H1 (cell line): ENCODE measurements at places on chromosomes 3 and 15. TPM values are rescaled to one million over a fixed set of nuclear protein-coding genes. Genes with fewer than 3 reads are reported as not detected.

- H3K27me3 ChIP-seq, result no peaks in the 10 kb centered on the region
- H3K4me3 ChIP-seq, result no peak overlapping the region
- H3K4me1 ChIP-seq, result no peaks in the 10 kb centered on the region
- DNase-seq, result peak; percentile 35
These were observed 60.0 kb upstream of the SMAD3 start for GRCh38 chr15:67005294-67005996.

DNA sequence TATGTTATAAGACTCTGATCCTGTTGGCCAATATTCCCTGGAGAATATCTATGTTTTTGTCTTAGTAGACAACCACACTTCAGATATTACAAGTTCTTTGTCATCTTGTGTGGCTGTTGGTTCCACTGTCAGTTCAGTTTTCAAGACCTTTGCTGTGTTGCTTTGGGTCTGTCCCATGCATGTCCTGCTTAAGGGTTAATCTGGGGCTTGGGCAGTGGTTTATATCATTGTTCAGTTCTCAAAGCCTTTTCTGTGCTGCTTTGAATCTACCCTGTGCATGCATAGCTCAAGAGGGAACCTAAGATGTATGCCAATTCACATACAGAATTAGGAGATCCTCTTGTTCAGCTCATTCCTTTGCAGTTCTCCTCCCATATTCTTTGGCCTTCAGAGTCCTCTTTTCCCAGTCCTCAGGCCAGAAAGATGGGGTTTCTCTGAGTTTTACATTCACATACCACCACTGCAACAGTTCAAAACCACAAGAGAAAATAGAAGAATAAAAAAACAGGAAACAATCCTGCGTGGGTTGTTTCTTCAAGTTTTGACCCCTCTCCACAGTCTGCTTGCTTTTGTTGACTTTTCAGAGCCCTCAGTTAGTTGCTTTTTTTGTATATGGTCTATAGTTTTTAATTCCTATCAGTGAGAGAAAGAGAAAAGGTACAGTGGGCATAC, 21.6 kb downstream of the BUB1B start:
- no peaks in the 10 kb centered on the region for H3K27me3 ChIP-seq
- H3K36me3 ChIP-seq, result peaks cover 70% of the 10 kb centered on the region
- H3K27ac ChIP-seq, result no peak overlapping the region
- H3K4me1 ChIP-seq, result no peaks in the 10 kb centered on the region

DNA sequence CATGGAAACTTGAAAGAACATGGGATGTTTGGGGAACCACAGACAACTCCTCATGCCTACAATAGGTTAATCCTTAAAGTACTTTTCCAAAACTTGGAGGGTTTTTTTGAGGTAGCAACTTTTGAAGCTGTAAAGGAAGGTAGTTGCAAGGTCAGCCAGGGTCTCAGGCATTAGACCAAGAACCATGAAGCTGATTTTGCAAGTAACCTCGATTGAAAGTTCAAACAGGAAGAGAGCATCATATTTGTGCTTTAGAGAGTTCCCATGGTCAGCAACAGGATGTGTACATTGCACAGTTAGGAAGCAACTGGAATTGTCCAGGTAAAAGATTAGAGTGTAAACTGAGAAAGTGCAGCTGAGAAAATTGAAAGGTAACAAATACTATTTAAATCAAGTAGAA, 199.8 kb upstream of the NR2F2 start:
- H3K4me1 ChIP-seq, result no peaks in the 10 kb centered on the region
- no peaks in the 10 kb centered on the region for H3K27me3 ChIP-seq
- no peak overlapping the region for H3K27ac ChIP-seq
- no peaks in the 10 kb centered on the region for H3K36me3 ChIP-seq
- no peak for DNase-seq

GRCh38 chr3:67516496-67516895, 137.9 kb downstream of the SUCLG2 start:
- H3K4me1 ChIP-seq, result 0 out of 2 replicates have a peak, but pooled peaks cover 3% of the 10 kb centered on the region
- H3K27ac ChIP-seq, result no peak overlapping the region
- no peaks in the 10 kb centered on the region for H3K36me3 ChIP-seq
- H3K4me3 ChIP-seq, result no peak overlapping the region

GRCh38 chr3:66789580-66790237, 208.4 kb upstream of the KBTBD8 start:
- H3K27me3 ChIP-seq, result no peaks in the 10 kb centered on the region
- H3K4me1 ChIP-seq, result no peaks in the 10 kb centered on the region
- DNase-seq, result no peak
- H3K27ac ChIP-seq, result no peak overlapping the region
- no peak overlapping the region for H3K4me3 ChIP-seq
- no peaks in the 10 kb centered on the region for H3K36me3 ChIP-seq

GRCh38 chr3:133944641-133945380, 49.1 kb upstream of the RAB6B start:
- no peak for DNase-seq
- H3K4me3 ChIP-seq, result no peak overlapping the region
- peaks cover 11% of the 10 kb centered on the region; the same call in 1 of the 2 replicates for H3K4me1 ChIP-seq
- H3K27me3 ChIP-seq, result no peaks in the 10 kb centered on the region
- no peaks in the 10 kb centered on the region for H3K36me3 ChIP-seq
- H3K27ac ChIP-seq, result no peak overlapping the region

DNA sequence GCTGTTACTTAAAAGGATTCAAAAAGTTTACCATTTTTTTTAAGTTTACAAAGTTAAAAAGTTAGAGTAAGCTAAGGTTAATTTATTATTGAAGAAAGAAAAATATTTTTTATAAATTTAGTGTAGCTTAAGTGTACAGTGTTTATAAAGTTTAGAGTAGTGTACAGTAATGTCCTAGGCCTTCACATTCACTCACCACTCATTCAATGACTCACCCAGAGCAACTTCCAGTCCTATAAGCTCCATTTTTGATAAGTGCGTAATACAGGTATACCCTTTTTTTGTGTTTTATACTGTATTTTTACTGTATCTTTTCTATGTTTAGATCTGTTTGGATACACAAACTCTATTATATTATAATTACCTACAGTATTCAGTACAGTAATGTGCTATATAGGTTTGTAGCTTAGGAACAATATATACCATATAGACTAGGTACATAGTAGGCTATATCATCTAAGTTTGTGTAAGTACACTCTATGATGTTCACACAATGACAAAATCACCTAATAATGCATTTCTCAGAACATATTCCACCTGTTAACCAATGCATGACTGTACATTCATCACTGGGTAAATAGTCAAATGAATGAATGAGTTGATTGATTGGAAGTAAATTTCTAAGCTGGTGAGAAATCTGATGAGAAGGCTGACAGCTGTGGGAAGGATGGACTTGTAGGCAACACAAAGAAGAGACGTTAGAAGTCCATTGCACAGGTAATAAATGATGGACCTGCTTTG, 95.2 kb upstream of the CDIN1 start:
- no peaks in the 10 kb centered on the region for H3K4me1 ChIP-seq
- H3K27ac ChIP-seq, result no peak overlapping the region

DNA sequence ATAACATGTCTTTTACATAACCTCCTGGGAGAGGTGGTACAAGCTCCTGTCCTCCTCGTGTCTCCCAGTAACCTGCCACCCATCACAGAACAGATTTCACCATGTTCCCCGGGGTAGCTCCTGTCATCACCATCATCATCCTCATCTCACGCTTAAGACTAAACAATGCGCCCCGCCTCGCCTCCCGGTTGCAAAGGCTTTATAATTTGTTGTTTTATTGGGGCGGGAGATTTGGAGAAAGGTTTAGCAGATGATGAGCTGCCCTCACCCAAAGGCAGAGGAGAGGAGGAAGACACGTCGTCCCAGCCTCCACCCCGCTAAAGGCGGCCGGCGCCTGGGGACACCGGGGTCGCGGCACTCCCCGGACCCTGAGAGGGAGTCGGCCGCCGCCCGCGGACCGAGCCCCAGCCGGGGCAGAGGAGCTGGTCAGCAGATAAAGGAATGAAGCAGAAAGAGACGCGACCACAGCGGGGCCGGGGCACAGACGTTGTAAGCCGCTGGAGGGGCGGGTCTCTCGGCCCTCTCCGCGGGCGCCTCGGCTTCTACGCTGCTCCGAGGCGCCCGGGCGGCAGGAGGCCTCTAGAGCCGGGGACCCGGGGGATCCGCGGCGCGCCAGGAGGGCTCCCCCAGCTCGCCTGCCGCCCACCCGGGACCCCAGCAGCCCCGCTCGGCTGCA, 589 bp downstream of the HERC1 start:
- no peaks in the 10 kb centered on the region; the same call in 1 of the 2 replicates for H3K4me1 ChIP-seq
- H3K27me3 ChIP-seq, result no peaks in the 10 kb centered on the region
- 0 out of 2 replicates have a peak overlapping the region, but pooled peaks have one; percentile 26 for H3K27ac ChIP-seq
- peak overlapping the region; percentile 74 for H3K4me3 ChIP-seq
- DNase-seq, result peak; percentile 56

- no peak overlapping the region for H3K27ac ChIP-seq
- H3K4me1 ChIP-seq, result 0 out of 2 replicates have a peak, but pooled peaks cover 2% of the 10 kb centered on the region
- H3K36me3 ChIP-seq, result no peaks in the 10 kb centered on the region
- H3K4me3 ChIP-seq, result no peak overlapping the region
- DNase-seq, result no peak
These were observed 841.4 kb upstream of the NR2F2 start for GRCh38 chr15:95489103-95489502.

DNA sequence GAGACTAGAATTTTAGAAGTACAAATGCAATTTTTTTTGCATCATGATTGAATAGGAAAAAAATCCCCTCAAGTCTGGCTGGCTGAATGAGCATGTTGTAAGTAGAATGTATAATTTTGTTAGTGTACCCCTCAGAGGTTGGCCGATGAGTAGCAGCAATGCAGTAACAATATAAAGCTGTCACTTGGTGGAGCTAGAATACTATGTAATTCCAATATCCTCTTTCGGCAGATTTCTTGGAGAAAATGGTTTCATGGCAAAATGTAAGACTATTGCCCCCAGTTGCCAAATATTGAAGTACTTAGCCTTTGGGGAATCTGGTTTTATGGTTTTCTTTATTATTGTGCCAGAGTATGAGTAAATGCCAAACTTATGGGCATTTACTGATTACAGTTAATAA, 39.8 kb upstream of the SGO1 start:
- H3K27me3 ChIP-seq, result no peaks in the 10 kb centered on the region
- H3K36me3 ChIP-seq, result no peaks in the 10 kb centered on the region
- H3K4me1 ChIP-seq, result peaks cover 3% of the 10 kb centered on the region
- no peak overlapping the region for H3K27ac ChIP-seq
- no peak overlapping the region for H3K4me3 ChIP-seq

GRCh38 chr3:38634111-38634510, 15.4 kb downstream of the SCN5A start:
- no peak overlapping the region for H3K27ac ChIP-seq
- H3K4me1 ChIP-seq, result peaks cover 32% of the 10 kb centered on the region
- H3K36me3 ChIP-seq, result no peaks in the 10 kb centered on the region
- DNase-seq, result no peak

DNA sequence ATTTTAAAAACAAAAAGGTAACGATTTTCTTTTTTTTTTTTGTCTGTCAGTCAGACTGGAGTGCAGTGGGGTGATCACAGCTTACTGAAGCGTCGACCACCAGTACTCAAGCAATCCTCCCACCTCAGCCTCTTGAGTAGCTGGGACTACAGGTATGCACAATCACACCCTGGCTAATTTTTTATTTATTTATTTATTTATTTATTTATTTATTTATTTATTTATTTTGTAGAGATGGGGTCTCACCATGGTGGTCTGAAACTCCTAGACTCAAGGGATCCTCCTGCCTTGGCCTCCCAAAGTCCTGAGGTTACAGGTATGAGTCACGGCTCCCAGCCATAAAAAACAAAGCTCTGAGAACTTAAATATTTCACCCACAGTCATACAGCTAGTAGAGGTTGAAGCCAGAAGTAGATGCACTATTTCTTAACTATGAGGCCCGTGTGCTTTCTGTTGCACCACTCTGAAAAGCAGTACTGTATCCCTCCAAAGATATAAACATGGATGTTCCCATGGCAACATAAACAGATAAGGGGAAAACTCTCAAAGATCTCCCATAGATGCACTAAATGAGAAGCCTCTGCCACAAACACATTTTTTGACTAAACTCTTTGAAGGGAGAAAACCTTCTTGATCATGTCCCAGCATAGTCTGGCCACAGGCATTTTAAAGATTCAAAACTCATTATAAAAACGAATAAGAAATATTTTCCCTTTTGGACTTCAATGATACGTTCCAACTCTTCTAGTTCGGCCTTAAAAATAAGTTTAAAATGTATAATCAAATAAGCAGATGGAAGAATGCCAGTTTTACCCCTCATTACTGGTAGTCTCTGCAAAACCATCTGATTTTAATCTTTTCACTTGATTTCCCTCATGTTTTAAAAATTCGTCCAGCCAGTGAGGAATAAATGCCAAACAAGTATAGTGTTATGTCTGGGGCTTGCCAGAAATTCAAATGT, 162.3 kb upstream of the ARHGEF26 start:
- H3K27me3 ChIP-seq, result no peaks in the 10 kb centered on the region
- H3K4me1 ChIP-seq, result no peaks in the 10 kb centered on the region
- H3K36me3 ChIP-seq, result no peaks in the 10 kb centered on the region

GRCh38 chr15:34620814-34621213, 37.4 kb upstream of the GOLGA8B start:
- no peak overlapping the region for H3K27ac ChIP-seq
- H3K27me3 ChIP-seq, result no peaks in the 10 kb centered on the region
- no peaks in the 10 kb centered on the region for H3K4me1 ChIP-seq
- no peak overlapping the region for H3K4me3 ChIP-seq
- no peak for DNase-seq

- H3K27me3 ChIP-seq, result no peaks in the 10 kb centered on the region
- no peak for DNase-seq
- H3K27ac ChIP-seq, result peak overlapping the region; percentile 61
- peaks cover 22% of the 10 kb centered on the region for H3K4me1 ChIP-seq
These were observed 26.5 kb downstream of the IQGAP1 start for GRCh38 chr15:90414408-90415028.

GRCh38 chr3:16604887-16605602, at the start of gene DAZL:
Gene DAZL, minus strand, starts transcription at chr3:16605423. Its CDS starts 218 bp downstream, at chr3:16605205.
- H3K36me3 ChIP-seq, result peaks cover 13% of the 10 kb centered on the region; the same call in 1 of the 2 replicates
- no peaks in the 10 kb centered on the region for H3K4me1 ChIP-seq
- H3K4me3 ChIP-seq, result no peak within 1 kb of the TSS
- H3K27me3 ChIP-seq, result no peaks in the 10 kb centered on the region
- H3K27ac ChIP-seq, result no peak within 1 kb of the TSS

DNA sequence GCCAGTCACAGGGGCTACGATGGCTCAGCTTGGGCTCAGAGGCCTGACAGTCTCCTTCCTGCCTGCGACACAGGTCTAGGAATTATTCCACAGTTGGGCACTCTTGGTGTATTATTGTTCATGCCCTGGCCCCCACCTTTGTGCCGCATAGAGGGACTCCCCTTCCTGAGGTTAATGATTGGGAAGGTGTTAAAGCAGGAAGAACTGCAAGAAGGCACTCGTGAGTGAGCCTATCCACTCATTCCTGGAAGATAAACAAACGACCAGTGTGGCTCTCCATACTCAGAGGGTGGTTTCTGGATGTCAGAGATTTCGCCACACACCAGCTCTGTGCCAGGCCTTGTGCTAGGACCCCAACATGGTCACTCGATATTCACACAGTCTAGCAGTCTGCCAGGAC, 12.3 kb downstream of the LIPC start:
- no peaks in the 10 kb centered on the region for H3K27me3 ChIP-seq
- H3K4me1 ChIP-seq, result peaks cover 15% of the 10 kb centered on the region
- no peak overlapping the region for H3K4me3 ChIP-seq
- H3K27ac ChIP-seq, result no peak overlapping the region

The CAMP gene
- total RNA-seq, result not detected in 2 replicates

The SOX2 gene
- 247 and 260 TPM in 2 replicates for total RNA-seq

The CAND2 gene
- 8.7 and 11.2 TPM in 2 replicates for total RNA-seq

The NR2E3 gene
- total RNA-seq, result 0.40 and 0.56 TPM in 2 replicates

The TM4SF4 gene
- not detected in 2 replicates for total RNA-seq

The RFX7 gene
- total RNA-seq, result 40.9 and 41.9 TPM in 2 replicates

The SLC28A1 gene
- total RNA-seq, result not detected in 2 replicates

The ANKRD28 gene
- total RNA-seq, result 61.4 and 61.7 TPM in 2 replicates

The FAM227B gene
- 6.5 and 7.4 TPM in 2 replicates for total RNA-seq
